ENCODE measurements at places on chromosomes 5 and 9. TPM values are rescaled to one million over a fixed set of nuclear protein-coding genes. Genes with fewer than 3 reads are reported as not detected.

ARPC5L gene
- 39.0 TPM for total RNA-seq

ELL2 gene
- 84.1 TPM for total RNA-seq

POC5 gene
- 22.4 TPM for total RNA-seq

NCS1 gene
- total RNA-seq = 70.1 TPM

ZNF454 gene
- total RNA-seq = not detected

SLCO4C1 gene
- total RNA-seq = not detected

NEUROG1 gene
- total RNA-seq = not detected

UNC13B gene
- total RNA-seq = 18.3 TPM

NR2F1 gene
- 16.8 TPM for total RNA-seq

CDH6 gene
- not detected for total RNA-seq

MYOT gene
- total RNA-seq = not detected

OLFM1 gene
- not detected for total RNA-seq

BTNL3 gene
- not detected for total RNA-seq

SLCO6A1 gene
- total RNA-seq = not detected

PHF24 gene
- total RNA-seq = not detected

PALM2AKAP2 gene
- 16.5 TPM for total RNA-seq

GFI1B gene
- total RNA-seq = 0.06 TPM

NEURL1B gene
- 14.6 TPM for total RNA-seq

GLDC gene
- total RNA-seq = 2.1 TPM

HMGXB3 gene
- total RNA-seq = 49.6 TPM

PDE6A gene
- total RNA-seq = 0.58 TPM

PCDHGB2 gene
- total RNA-seq = 12.5 TPM

Measured in LHCN-M2 (cell line).